CD4-positive, alpha-beta T cell treated with Interleukin-10 for 1 hour (primary cell): ENCODE measurements at places on chromosomes 16 and 17.

DNA sequence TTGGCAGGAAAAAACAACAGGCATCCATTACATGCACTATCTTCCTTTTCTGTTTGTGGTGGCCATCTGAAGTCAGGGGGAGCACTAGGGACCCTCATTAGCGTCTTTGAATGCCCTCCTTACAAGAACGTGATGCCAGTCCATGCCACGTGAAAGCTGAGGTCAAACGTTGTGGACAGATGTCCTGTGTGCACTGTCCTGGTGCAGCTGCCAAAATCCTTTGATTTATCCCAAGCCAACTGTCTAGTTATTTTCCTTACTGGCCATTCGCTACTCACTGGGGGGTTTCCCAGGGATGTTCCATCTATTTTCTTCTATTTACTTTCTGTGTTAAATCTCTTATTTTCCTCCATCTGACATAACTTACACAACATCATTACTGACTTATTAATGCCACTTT is 135.7 kb downstream of the ABCA8 start:
- DNase-seq: no peak

DNA sequence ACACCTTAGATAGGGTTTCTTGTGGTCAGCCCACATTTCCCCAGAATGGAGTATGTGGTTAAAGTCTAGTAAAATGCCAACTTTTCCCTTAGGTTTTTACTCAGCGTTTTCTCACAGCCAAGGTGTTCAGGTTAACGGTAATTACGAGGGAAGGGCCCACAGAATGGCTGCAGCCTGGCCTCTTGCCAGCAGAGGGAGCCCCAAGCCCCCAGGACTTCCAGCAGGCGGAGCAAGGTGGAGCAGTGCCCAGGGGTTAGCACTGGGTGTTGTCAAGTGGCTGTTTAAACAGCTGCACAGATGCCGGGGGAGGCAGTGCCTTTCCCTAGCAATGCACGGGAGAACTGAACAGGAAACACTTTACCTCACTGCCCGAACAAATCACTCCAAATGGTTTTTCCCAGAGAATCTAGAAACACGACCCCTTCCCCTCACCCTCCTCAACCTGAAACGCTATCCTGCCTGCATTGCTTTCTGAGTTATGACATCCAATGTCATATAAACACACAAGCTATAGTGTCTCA is 6.6 kb downstream of the PHB1 start:
- peak; percentile 85 for DNase-seq

DNA sequence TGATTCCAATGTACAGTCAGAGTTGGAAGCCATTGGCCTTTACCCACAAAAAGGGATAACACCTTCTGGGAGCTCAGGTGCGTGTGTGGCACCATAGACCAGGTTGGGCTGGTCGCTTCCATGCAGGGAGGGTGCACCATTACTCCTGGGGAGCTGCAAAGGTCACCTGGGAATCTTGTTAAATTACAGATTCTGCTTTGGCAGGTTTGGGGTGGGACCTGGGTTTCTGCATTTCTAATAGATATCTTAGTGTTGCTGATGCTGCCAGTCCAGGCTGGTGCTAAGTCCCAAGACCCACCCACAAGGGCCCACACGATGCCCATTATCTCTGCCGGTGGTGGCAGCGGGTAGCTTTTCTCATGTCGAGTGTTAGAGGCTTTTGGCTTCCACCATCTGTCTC is 148.3 kb upstream of the CACNG5 start:
- DNase-seq: no peak

GRCh38 chr17:76191896-76192295 is 48.4 kb downstream of the RNF157 start:
- peak; percentile 89 for DNase-seq

GRCh38 chr16:85209526-85210121 is 97.4 kb upstream of the CIBAR2 start:
- no peak for DNase-seq

DNA sequence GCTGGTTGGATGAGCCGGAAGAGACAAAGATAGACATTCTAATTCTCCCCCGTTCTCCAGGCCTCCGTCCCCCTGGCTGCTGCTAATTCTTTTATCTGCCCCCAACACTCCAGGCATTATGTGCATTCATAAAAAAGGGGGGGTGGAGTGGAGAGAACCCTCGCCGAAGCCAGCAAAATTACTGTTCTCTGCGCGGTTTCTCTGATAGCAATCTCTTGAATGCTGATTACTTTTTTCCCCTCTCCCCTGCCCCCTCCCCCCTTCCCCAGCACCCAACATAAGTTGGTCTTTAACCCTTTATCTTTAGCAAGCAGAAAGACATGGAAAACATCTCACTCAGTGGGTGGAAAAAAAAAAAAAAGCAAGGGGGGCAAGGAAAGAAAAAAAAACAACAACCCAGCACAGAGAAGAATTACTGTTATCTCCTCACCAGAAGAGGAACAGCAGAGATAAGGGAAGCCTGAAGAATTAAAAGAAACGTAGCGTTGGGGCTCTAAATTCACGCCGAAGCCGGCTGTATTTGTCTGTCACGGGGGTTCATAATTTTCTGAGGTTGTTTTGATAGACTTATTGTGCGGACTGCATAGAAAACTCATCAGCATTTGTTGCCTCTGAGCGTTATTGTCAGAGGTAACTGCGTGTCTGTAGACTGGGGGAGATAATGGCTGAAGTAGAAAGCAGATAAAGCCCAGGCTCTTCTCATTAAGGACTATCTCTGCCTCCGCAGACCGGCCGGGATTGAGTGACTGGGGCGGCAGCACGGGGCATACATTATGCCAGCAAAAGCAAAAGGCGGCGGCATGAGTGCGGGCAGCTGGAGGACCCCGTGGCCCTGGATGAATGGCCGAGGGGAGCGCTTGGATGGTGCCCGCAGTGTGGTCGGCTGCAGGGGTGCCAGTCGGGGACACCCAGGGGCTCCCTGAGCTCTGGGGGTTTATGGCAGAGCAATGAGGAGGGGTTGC is 126.9 kb downstream of the MRM1 start:
- no peak for DNase-seq

- no peak for DNase-seq
These were observed 560 bp upstream of the P2RX1 start for GRCh38 chr17:3916825-3917224.

- no peak for DNase-seq
These were observed 5.2 kb downstream of the FLII start for GRCh38 chr17:18253187-18253884.

GRCh38 chr16:56849690-56850680 is 15.0 kb upstream of the SLC12A3 start:
- no peak for DNase-seq

GRCh38 chr16:85750146-85750826 is 610 bp downstream of the C16orf74 start:
- no peak for DNase-seq

DNA sequence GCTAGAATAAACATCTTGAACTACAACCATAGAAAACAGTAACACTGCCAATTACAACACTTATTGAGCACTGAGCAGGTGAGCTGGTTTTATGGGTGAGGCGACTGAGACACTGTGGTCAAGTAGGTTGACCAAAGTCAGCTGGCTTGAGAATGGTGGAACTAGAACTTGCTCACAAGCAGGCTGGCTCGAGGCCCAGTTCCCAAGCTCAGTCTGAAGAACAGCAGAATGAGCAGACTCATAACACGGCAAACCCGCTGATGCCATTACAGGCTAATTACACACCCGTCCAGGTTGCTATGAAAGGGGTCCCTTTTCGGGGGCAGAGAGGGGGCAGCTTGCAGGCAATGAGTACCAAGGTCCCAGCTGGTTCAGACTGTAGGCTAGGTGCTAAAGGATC is 6.5 kb downstream of the ZZEF1 start:
- DNase-seq: no peak

- DNase-seq: no peak
These were observed 23.1 kb downstream of the CDK5RAP3 start for GRCh38 chr17:47993964-47994363.

DNA sequence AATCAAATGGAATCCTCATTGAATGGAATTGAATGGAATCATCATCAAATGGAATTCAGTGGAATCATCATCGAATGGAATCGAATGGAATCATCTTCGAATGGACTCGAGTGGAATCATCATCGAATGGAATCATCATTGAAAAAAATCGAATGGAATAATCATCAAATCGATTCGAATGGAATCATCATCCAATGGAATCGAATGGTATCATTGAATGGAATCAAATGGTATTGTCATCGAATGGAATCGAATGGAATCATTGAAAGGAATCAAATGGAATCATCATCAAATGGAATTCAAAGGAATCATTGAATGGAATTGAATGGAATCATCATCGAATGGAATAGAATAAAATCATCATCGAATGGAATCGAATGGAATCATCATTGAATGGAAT is 619.3 kb downstream of the TP53TG3F start:
- DNase-seq: no peak

DNA sequence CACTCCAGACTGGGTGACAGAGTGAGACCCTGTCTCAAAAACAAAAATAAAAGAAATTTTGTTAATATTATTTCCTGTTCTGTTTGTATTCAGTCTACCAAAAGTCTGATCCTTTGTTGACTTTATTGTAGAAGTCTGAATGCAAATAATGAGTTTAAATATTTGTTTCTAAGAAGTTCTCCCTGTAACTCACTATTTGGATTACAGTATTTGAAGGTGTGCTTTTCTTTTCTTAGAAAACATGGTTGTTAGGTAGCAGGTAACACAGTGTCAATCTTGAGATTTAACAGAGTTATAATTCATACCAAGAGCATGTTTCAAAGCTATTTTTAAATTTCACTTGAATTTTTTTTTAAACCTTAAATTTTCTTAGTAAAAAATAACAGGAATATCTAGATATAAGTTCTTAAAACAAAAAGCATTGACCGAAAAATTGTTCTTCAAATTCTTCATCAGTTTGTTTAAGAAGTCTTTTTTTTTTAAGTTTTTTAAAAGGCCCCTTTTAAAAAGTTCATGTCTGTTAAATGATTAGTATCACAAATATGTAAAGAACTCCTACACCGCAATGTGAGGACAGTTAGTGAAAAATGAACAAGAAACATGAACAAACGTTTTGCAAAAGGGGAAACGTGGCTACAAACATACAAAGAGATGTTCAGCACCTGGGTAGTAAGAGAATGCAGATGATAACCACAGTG is 35.0 kb downstream of the GAN start:
- no peak for DNase-seq

GRCh38 chr17:51260237-51261023 is at the start of gene UTP18:
Gene UTP18 (plus strand): TSS chr17:51260546. CDS start chr17:51260585, 39 bp downstream.
- DNase-seq: peak; percentile 97

GRCh38 chr16:10552998-10553491 is 27.4 kb downstream of the EMP2 start:
- DNase-seq: peak; percentile 66

DNA sequence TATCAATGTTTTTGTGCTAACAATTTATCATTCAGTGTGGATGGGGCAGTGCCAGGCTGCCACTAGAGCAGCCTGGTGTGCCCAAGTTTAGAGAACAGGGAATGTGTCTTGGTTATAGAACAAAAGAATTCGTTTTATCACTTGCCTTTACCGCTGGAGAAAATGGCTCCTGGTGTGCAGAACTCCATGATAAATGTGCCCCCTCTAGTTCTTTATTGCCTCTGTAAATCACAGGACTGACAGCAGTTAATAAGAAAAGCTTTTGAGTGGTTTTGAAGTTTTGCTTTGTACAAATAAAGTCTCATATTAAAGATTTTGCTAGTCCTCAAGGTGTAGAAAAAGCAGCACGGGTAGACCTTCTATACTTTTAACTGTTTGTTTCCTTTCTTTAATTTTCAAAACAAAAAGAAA is 28.2 kb upstream of the PSMD7 start:
- no peak for DNase-seq

DNA sequence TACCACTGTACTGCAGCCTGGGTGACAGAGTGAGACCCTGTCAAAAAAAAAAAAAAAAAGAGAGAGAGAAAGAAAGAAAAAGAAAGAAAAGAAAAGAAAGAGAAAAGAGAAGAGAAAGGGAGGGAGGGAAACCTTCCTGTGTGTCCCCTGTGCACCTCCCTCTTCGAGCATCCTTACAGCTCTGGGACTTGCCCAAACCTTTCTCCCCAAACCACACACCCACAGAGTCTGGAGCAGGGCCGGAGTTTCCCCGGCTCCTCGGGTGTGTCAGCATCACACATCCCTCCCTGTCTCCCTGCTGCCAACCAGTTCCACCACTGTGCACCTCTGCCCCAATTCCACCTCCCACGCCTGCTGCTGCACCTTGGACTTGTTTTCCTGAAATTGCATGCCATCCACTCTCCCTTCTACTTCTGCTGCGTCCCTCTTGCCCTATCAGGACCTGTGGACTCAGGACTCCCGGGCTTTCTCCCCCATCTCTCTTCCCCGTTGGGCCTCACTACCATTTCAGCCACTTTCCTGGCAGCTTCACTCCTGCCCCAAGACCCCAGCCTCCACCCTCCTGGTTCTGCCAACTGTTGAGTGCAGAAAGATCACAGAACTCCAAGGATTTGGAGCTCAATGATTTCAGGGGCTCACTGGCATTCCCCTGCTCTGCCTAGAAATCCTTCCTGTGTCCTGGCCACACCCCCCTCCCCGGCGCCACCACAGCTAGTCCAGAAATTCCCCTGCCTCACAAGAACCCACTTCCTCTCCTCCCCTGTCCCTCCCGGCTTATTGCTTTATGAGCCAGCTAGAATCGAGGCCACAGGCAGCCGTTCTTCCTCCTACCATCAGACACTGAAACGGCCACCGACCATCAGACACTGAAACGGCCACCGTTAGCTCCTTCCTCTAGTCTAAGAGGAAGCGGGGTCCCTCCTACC is 3.7 kb upstream of the CDK3 start:
- DNase-seq: peak; percentile 49

DNA sequence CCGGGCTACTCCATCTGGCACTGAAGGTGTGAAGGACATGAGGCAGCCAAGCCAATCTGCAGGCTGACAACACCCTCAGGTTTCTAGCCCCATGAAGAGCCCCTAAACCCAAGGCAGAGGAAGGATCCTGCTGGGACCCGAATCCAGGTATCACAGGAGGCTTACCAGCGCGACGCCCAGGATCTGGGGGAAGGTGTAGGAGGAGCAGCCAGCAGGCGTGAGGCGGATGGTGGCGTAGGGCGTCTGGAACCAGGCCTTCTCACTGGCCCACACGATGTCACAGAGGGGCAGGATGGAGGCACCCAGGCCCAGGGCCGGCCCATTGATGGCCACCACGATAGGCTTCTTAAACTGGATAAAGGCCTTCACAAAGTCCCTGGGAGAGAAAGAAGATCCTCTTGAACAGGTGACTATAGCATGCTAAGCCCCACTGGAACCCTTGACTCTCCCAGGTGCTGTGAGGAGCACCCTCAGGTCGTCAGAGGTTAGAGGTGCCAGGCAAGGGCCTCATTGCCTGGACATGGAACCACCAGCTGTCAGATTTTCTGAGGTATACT is 71.7 kb downstream of the DYNLRB2 start:
- no peak for DNase-seq

DNA sequence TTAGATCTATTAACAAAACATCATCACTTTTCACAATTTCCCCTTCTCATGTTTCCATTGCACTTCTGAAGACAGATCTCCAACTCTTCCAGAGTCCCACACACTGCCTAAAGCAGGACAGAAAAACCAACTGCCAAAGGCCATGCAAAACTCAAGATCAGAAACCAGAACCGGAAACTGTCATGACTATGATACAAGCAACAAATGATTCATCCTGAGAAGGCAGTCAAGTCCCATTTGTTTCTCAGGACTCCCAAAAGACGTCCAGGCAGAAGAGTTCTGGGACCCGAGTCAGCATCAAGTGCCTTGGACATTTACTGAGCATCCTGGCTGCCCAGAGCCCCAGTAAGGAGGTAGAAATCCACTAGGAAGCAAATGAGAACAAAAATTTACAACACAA is 38.8 kb downstream of the ERN1 start:
- peak; percentile 30 for DNase-seq

GRCh38 chr17:34409352-34409751 is 46.3 kb upstream of the CCL1 start:
- no peak for DNase-seq

GRCh38 chr17:51668155-51668962 is 408.0 kb downstream of the UTP18 start:
- DNase-seq: no peak
